ENCODE measurements at places on chromosomes 12 and 14.

DNA sequence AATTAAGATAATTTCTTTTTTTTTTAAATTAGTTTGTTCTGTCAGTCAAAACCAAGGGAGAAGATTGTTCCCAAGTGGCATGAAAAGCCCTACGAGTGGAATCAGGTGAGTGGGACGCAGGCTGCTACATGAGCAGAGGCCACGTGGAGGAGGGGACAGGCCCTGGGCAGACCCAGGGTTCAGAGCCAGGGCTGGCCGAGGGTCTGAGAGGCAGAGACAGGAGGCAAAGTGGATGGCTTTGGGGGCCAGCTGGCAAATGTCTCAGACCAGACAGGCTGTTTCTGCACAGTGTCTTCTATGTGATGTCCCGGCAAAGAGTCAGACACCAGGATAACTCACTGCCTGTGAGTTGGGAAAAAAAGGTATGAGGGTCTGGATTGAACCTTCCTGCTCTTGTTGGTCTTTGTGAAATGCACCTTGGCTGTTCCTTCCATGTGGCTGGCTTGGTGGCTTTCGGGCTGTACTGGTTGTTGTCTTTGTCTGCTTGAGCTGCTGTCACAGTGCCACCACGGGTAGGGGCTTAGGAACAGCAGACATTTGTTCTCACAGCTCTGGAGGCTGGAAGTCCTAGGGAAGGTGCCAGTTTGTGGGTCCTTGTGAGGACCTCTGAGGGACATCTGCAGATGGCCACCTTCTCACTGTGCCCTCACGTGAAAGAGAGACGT lies 35.8 kb upstream of the ASPG start:
- DNase-seq: no peak

GRCh38 chr12:77131977-77132490 lies 66.7 kb upstream of the E2F7 start:
- no peak for DNase-seq

DNA sequence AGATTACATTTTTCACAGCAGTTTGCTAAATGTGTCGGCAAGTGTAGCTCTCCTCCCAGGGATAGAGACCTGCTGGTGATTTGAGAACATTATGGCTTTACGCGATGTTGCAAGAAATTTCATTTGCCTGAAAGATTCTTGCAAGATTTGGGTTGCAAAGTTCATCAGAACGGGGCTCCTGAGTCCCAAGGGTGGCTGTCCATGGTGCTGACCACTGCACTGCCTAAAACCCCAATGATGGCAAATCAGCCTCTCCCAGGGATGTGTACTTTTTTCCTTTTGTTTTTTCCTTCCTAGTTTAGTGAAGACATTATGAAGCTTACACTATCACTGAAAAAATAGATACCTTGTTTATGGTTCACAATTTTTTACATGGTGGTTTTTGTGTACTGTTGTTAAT lies 85.4 kb downstream of the WSCD2 start:
- peak; percentile 9 for DNase-seq

DNA sequence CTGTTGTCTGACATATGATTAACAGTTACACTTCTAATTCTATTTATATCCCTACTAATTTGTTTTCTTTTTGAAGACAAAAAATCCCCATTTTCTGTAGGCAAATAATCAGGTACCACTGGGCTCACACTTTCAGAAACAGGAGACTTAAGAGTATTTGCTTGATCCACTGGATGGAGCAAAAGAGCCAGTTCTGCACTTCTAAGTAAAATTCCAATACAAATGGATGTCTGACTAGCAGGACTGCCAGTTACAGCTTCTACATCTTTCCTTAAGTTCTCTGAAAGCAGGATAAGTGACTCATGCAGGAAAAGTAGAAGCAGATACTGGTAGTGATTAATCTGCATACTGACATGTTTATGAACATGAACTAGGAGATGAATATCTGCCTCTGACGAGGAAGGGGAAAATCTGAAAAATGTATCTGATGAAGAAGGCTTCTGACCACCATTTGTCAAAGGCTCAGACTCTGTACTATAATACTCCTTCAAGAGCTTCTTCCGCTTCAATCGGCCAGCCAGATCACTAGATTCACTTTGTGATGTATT lies 73.8 kb upstream of the ANKS1B start:
- peak; percentile 76 for DNase-seq

DNA sequence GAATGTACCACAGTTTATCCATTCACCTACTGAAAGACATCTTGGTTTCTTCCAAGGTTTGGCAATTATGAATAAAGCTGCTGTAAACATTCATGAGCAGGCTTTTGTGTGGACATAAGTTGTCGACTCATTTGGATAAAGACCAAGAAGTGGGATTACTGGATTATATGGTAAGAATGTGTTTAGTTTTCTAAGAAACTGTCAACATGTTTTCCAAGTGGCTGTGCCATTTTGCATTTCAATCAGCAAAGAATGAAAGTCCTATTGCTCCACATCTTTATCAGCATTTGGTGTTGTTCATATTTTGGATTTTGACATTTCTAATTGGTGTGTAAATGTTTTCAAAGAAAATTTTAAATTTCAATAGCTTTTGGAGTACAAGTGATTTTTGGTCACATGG lies 27.3 kb upstream of the KLRF1 start:
- DNase-seq: no peak

- no peak for DNase-seq
Observed at GRCh38 chr12:98783420-98783819, 138.3 kb downstream of the APAF1 start.

GRCh38 chr14:91300283-91300895 lies 55.9 kb upstream of the GPR68 start:
- peak; percentile 17 for DNase-seq

- no peak for DNase-seq
Observed at GRCh38 chr14:53957739-53958138, 1.1 kb upstream of the BMP4 start.

DNA sequence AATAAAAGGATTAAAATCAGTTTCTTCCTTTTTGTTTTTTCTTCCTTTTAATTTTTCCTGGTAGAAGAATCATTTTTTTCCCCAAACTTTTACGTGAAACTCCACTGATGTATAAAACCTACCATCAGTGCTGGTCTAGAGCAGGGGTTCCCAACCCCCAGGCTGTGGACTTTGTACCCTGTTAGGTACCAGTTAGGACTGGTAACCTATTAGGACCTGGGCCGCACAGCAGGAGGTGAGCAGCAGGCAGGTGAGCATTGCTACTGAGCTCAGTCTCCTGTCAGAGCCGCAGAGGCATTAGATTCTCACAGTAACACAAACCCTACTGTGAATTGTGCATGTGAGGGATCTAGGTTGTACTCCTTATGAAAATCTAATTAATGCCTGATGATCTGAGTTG lies 10.1 kb downstream of the SMCO2 start:
- DNase-seq: no peak

GRCh38 chr14:71116568-71117122 lies 209.4 kb downstream of the PCNX1 start:
- DNase-seq: no peak

- DNase-seq: peak; percentile 79
Observed at GRCh38 chr14:100810861-100811461, 15.0 kb upstream of the MEG3 start.

- no peak for DNase-seq
Observed at GRCh38 chr14:58765418-58765831, 127.7 kb downstream of the DACT1 start.

DNA sequence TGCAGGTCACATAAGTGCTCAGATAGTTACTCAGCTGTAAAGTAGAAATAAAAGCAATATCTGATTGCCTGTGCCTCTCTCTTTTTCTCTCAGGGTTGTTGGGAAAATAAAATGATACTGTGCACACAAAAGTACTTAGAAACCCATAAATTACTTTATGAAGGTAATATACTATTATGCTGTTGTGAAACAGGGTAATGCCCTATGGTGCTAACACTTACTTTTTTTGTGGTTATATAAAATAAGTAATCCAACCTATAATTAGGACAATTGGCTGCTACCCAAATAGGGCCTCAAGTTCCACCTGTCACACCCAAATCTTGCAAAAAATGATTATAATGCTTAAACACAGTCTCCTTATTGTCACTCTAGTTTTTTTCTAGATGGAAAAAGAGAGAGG lies 50.6 kb downstream of the DAAM1 start:
- no peak for DNase-seq

DNA sequence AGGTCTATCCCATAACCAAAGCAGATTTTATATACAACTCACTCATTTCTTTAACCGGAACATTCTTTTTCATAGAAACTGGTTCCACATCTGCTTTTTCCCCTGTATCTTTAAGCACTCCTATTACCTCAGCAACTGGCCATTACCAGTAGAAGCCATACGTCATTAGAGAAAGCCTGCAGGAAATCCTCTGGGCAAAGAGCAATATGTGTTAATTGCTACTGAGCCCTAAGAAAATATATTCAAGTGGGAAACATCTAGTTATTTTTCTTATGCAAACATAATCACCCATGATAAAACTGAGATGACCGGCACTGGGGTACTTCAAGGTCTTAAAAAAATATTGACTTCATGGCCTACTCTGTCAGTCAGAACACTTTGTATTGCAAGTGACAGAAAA lies 28.2 kb upstream of the CPSF6 start:
- no peak for DNase-seq

DNA sequence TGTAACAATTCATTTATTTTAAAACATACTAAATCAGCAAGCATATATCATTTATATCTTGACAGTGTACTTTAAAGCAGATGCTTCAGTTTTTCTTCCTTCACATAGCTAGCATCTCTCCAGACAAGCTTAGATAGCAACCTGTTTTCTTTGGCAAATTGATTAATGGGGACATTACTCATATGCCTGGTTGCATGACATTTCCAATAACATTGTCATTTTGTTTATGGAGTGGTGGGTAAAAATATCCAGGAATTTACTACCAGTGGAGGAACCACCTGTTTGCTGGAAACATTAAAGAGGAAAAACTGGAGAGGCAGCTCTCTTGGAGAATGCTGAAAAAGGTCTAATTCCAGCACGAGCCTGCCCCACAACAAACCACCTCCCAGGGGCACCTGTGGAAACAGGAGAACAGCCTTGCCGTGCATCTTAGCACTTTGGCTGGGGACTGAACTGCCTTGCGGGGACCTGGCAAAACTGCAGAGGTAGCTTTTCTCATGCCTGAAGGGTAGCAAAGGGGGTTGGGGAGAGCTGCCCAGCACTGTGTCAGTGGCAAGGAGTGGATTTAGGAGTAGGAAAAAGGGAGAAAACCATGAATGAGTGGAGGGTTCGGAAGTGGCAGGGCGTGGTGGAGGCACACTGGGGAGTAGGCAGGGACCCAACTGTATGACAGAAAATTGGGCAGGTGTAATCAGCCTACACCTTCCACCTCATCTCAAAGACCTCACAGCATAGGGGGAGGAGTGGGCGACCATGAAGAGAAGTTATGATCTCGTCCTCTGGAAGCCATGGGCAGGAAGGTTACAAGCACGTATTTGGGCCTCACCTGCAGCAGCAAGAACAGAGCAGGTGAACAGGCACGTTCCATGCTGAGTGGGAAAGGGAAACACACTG lies 11.7 kb upstream of the CREBL2 start:
- DNase-seq: no peak

- DNase-seq: no peak
Observed at GRCh38 chr14:61472801-61473376, 151.5 kb downstream of the PRKCH start.

DNA sequence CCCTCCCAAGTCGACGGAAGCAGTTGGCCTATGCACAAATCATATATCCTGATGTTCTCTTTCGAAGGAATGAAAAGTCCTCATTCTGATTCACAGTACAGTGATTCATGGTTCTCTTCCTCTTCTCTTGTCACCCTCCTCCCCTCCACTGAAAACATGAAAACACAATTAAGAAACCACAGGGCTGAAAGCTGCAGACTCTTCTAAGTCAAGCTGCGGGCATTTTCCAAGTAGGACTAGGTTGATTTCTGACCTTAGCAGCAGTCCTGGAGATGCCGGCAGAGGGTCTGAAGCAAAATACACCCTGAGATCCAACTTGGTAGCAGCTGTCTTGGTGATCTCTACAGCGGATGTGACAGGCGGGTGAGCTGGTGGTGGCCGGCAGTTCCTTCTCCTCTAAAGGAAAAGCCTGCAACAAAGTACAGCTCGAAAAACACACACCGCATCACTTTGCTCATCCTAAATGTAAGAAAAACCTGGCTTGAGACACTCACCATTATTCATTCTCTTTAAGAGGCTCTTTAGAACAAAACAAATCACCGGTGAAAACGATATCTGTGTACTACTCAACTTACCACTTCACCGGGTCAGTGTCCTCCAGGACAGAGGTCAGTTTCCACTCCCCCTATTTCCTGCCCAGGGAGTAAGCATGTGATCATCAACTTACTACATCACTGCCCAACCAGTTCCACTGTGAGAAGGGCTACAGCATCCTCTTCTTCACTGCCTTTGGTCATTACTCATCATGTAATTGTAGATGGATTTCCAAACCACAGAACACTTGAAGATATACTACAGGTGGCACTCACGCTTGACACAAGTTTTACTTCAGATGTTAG lies 6.0 kb downstream of the TMCC3 start:
- DNase-seq: peak; percentile 60

GRCh38 chr12:131074221-131075083 lies 120.7 kb downstream of the ADGRD1 start:
- no peak for DNase-seq

- DNase-seq: no peak
Observed at GRCh38 chr12:78240827-78241226, 410.1 kb downstream of the NAV3 start.

GRCh38 chr14:103867020-103867419 lies 19.6 kb upstream of the PPP1R13B start:
- DNase-seq: no peak

GRCh38 chr12:27480016-27480415 lies 33.5 kb downstream of the SMCO2 start:
- DNase-seq: no peak

DNA sequence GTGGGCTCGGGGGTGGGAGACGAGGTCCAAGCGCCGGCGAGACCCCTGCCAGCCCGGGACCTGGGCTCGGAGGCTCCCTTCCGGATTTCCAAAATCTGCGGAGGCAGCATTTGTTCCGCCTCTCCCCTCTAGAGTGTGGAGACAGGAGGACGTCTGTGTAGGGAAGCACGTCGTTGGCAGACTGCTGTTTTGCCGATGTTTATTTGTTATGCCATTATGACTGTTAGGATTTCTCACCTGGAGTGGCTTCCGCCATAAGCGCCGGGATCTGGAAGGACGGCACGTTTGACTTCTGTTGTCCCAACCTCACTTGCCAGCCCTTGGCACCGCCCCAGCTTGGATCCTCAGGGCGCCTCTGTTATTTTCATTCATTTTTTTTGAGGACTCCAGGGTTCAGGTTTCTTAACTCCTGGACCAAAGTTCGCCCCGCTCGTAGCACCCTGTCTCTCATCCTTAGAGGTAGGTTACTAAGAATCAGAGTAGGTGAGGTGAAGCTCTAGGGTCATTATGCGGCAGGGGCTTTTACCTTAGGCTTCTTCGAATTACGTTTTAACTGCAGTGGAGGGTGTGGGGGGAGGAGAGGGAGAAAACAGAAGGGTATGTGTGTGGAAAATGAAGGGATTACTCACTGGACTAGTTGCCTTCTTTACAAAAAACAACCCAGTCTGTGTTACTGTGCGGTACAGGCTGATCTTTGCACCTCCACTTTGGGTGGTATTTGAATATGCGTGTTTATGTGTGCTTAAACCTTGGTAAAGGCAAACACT lies 547 bp upstream of the PYGL start:
- peak; percentile 40 for DNase-seq
